Stomach (tissue), 19 donors: ENCODE measurements at places on chromosomes 1 and 21. TPM values are rescaled to one million over a fixed set of nuclear protein-coding genes. Genes with fewer than 3 reads are reported as not detected.

The KCNE1 gene
- total RNA-seq, result 6.4 TPM

The SPRR1A gene
- total RNA-seq, result not detected

GRCh38 chr1:22105611-22106207 lies 37.2 kb downstream of the WNT4 start:
- no peak for DNase-seq
- H3K4me3 ChIP-seq, result no peak overlapping the region
- H3K27ac ChIP-seq, result no peak overlapping the region
- H3K36me3 ChIP-seq, result peaks cover 4% of the 10 kb centered on the region
- H3K4me1 ChIP-seq, result peaks cover 81% of the 10 kb centered on the region

DNA sequence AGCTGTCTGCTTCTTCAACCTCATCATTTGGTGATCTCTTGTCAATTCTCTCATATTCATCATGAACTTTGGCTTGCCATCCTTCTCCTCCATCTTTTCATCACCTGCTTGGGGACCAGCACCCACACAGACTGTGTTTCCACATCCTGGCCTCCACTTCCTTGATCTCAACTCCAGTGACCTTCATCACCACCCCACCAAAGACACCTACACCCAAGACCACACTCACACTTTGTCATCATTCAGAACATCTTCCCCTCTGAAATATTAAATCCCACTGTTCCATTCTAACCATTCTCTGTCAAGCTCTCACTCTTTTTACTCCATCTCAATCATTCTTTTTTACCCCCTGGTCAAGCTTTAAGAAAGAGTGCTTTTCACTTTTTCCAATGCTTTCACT lies 115.5 kb upstream of the VAV3 start:
- no peak overlapping the region for H3K27ac ChIP-seq
- DNase-seq, result no peak
- H3K36me3 ChIP-seq, result no peaks in the 10 kb centered on the region
- no peaks in the 10 kb centered on the region for H3K27me3 ChIP-seq
- no peaks in the 10 kb centered on the region for H3K4me1 ChIP-seq

- H3K4me3 ChIP-seq, result no peak overlapping the region
- peaks cover 50% of the 10 kb centered on the region for H3K36me3 ChIP-seq
- DNase-seq, result no peak
- peaks cover 61% of the 10 kb centered on the region for H3K4me1 ChIP-seq
- H3K27ac ChIP-seq, result no peak overlapping the region
Observed at GRCh38 chr1:66998972-66999371, 55.0 kb downstream of the SLC35D1 start.

GRCh38 chr1:206582971-206583706 lies 29.1 kb downstream of the EIF2D start:
- no peak for DNase-seq
- peaks cover 29% of the 10 kb centered on the region for H3K36me3 ChIP-seq
- peaks cover 72% of the 10 kb centered on the region for H3K4me1 ChIP-seq
- H3K27me3 ChIP-seq, result no peaks in the 10 kb centered on the region

- H3K27ac ChIP-seq, result no peak overlapping the region
- no peaks in the 10 kb centered on the region for H3K36me3 ChIP-seq
- no peaks in the 10 kb centered on the region for H3K27me3 ChIP-seq
- H3K4me3 ChIP-seq, result no peak overlapping the region
- no peaks in the 10 kb centered on the region for H3K4me1 ChIP-seq
Observed at GRCh38 chr1:184254849-184255248, 132.0 kb upstream of the C1orf21 start.

- no peaks in the 10 kb centered on the region for H3K4me1 ChIP-seq
- no peak overlapping the region for H3K27ac ChIP-seq
- H3K36me3 ChIP-seq, result no peaks in the 10 kb centered on the region
- peaks cover 31% of the 10 kb centered on the region for H3K27me3 ChIP-seq
- DNase-seq, result no peak
Observed at GRCh38 chr1:30403726-30404125, 319.7 kb downstream of the MATN1 start.

DNA sequence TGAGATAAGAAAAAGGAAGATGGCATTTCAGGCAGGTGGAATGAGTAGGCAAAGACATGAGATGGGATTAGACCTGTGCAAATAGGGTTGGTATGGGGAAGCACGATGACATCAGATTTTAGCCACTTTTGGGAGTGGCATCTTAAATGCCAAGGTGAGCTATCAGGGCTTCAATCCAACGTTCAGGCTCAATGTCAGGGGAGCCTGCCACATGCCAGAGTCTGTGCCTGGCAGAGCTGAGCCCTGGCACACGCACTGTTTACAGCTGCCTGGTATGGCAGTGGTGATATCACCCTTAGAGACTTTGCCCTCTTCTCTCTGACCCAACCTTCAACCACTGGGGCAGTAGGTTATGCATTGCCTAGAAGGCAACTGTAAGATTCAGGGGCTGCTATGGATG lies 1.1 kb upstream of the GUCA2B start:
- peaks cover 21% of the 10 kb centered on the region for H3K27me3 ChIP-seq
- H3K36me3 ChIP-seq, result no peaks in the 10 kb centered on the region
- DNase-seq, result no peak
- no peaks in the 10 kb centered on the region for H3K4me1 ChIP-seq

The RGS1 gene
- 39.3 TPM for total RNA-seq

GRCh38 chr1:63408331-63408730 lies 40.9 kb downstream of the ALG6 start:
- peak; percentile 50 for DNase-seq
- H3K4me1 ChIP-seq, result peaks cover 4% of the 10 kb centered on the region
- H3K36me3 ChIP-seq, result peaks cover 28% of the 10 kb centered on the region
- no peaks in the 10 kb centered on the region for H3K27me3 ChIP-seq
- H3K27ac ChIP-seq, result no peak overlapping the region
- H3K4me3 ChIP-seq, result no peak overlapping the region
